ENCODE measurements at places on chromosomes 13 and 19.

- DNase-seq, result no peak
These were observed 156.4 kb downstream of the KCTD15 start for GRCh38 chr19:33953023-33953422.

DNA sequence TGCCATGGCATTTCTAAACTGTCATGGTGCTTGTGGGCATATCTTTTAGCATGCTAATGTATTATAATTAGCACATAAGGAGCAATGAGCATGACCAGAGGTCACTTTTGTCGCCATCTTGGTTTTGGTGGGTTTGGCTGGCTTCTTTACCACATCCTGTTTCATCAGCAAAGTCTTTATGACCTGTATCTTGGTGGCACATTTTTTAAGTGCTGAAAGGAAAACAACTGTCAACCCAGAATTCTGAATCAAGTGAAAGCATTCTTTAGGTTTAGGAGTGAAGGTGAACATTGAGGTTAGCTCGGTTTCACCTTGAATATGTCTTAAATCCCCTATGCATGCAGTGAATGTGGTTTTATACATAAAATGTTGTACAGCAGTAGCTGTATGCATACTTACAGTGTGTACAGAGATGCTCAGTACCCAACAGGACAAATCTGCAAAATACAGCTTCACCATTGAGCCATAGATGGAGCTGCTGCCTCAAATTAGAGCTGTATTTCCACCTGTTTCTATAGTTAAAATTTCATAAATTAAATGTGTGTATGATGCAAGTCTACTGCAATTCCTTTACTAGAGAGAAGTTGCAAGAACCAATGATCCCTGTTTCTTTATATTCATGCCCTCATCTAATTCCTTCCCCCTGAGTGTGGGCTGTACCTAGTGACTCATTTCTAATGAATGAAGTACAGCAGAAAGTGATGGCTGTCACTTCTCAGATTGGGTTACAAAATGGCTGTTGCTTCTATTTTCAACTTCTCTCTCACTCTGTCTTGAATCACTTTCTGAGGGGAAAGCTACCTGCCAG is 25.2 kb upstream of the IGSF23 start:
- no peak for DNase-seq

- DNase-seq, result no peak
These were observed 3.6 kb downstream of the ZIC5 start for GRCh38 chr13:99967869-99968520.

- DNase-seq, result no peak
These were observed 4.6 kb upstream of the KBTBD6 start for GRCh38 chr13:41137241-41137640.

GRCh38 chr13:73216381-73216831 is 157.6 kb downstream of the KLF5 start:
- DNase-seq, result no peak

DNA sequence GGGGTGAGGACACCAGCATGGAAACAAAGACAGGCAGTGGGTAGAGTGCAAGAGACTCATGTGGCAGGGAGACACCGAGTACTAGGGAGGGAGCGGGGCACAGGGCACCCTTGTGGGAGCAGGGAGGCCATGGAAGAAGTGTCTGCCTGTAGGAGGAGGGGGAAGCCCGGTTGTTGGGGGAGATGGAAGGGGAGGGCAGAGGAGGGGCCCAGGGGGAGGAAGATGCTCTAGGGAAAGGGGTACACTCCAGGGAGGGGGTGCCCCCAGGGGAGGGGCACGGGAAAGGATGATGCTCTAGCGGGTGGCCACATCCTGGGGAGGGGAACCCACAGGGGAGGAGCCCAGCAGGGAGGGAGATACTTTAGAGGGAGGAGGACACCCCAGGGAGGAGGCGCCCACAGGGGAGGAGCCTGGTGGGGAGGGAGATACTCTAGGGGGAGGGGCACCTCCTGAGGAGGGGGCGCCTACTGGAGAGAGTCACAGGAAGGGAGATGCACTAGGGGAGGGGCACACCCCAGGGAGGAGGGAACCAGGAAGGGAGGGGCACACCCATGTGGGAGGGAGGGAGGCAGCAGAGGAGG is 24.9 kb downstream of the CPAMD8 start:
- peak; percentile 68 for DNase-seq

DNA sequence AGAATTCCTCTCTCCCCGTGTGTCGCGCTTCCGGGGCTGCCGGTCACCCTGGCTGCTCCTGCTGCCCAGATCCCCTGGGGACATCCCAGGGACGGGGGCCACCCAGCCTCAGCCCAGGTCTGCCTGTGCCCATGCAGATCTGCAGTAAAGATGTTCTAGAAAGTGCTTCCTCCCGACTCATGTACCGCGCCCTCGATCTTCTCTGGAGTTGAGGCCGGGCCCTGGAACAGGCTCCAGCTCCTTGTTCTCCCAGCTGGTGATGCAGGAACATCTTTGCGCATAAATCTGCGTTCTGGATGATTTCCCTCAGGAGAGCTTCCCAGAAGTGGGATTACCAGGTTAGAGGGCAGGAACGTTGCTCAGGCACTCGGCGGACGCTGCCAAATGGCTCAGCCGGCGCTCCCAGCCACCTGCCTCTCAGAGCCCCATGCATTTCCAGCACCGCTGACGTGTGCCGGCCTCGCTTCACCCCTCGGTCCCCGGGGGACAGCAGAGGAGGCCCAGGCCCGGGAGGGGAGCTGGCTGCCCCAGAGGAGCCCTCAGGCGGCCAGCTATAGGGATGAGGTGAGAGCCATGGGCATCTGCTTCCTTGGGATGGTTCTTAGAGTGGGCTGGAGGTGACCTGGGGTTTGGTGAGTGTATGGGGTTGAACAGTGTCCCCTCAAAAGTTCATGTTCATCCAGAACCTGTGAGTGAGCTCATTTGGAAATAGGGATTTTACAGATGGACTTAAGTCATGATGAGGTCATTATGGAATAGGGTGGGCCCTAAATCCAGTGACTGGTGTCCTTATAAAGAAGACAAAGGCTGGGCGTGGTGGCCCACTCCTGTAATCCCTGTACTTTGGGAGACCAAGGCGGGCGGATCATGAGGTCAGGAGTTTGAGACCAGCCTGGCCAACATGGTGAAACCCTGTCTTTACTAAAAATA is 42.6 kb downstream of the CRTC1 start:
- no peak for DNase-seq

DNA sequence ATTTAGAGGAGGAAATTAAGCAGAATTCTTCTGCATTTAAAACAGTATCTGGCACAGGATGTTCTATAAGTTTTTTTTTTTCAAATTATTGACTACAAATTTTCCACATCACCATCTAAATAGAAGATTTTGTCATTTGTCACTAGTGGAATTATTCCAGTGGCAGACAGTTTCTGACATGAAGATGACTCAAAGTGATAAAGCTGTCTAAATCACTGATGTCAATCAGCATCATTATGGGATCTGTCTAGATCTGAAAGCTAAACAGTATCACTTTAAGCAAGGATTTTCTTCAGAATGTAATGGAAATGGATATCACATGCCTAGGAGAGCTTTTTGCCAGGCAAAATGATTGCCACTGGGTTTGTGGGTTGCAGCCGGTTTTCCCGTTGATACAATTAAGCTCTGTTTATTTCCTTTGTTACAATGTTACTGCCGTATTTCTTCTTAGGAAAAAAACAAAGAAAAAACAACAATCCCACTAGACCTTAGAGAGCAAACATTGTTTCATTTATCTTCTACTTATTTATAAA is 1657.0 kb upstream of the PRR20A start:
- no peak for DNase-seq

DNA sequence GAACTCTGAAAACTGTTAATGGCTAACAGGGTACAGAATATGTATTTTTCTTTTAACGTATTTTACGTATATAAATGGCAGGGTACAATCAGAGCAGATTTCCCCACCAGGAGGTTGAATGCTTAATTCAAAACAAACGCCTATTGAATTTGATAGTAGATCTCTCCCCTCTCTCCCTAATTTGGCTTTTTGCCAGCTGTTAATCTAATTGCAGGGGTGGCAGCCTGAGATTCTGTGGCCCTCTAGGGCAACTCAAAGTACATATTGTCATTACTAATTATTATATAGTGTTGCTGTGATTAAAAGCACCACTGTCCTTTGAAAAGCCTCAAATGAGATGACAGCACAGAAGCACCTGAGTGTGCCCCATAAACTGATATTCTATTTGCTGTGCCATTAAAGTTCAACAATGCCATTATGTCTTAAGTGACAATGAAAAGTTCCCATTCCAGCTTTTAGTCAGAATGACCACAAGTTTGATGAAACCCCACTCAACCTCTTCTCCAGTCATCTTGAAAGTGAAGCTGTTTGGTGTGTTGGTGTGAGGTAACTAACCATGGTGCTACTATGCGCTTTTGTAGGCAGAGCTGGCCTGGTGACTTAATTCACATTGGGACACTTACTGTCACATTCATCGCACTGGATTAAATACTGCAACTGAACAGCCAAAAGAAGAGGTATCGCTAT is 351.4 kb downstream of the KCNRG start:
- no peak for DNase-seq

Measured in activated CD8-positive, alpha-beta memory T cell treated with anti-CD3 and anti-CD28 coated beads for 1 hour (primary cell).